Adrenal gland (tissue), 19 donors: ENCODE measurements at places on chromosomes 5 and 9. TPM values are rescaled to one million over a fixed set of nuclear protein-coding genes. Genes with fewer than 3 reads are reported as not detected.

Gene MLANA
- not detected for polyA plus RNA-seq

Gene IL4
- polyA plus RNA-seq, result not detected

Gene FAM114A2
- polyA plus RNA-seq, result 6.5 TPM

Gene TSSK1B
- polyA plus RNA-seq, result not detected

Gene TAL2
- not detected for polyA plus RNA-seq

Gene CTXN3
- polyA plus RNA-seq, result not detected

Gene CEP120
- 20.5 TPM for polyA plus RNA-seq

Gene IGFBPL1
- 0.40 TPM for polyA plus RNA-seq

Gene FAM153A
- 2.4 TPM for polyA plus RNA-seq

Gene ORM2
- 0.88 TPM for polyA plus RNA-seq

Gene PLPP1
- 130 TPM for polyA plus RNA-seq

Gene RHOBTB3
- 23.9 TPM for polyA plus RNA-seq

Gene CCL21
- polyA plus RNA-seq, result 152 TPM

Gene SLC4A9
- 0.32 TPM for polyA plus RNA-seq
